Lung (tissue), 17 donors: ENCODE measurements at places on chromosomes 3 and 15. TPM values are rescaled to one million over a fixed set of nuclear protein-coding genes. Genes with fewer than 3 reads are reported as not detected.

Gene ISLR2
- 0.31 TPM for total RNA-seq

Gene P2RY12
- total RNA-seq = 3.0 TPM

Gene CELSR3
- total RNA-seq = 1.7 TPM

Gene ACKR2
- 5.5 TPM for total RNA-seq

Gene SCAMP5
- 4.8 TPM for total RNA-seq

Gene PIGZ
- 5.5 TPM for total RNA-seq

Gene DPPA2
- not detected for total RNA-seq

Gene GOLGA6L4
- total RNA-seq = 5.2 TPM

Gene CYP8B1
- total RNA-seq = not detected

Gene AADAC
- total RNA-seq = 9.2 TPM

Gene GLDN
- total RNA-seq = 75.8 TPM

Gene KBTBD12
- 0.86 TPM for total RNA-seq

Gene RASA2
- 27.4 TPM for total RNA-seq

Gene TRPM1
- not detected for total RNA-seq

Gene MINAR1
- 0.37 TPM for total RNA-seq

Gene PTX3
- 45.8 TPM for total RNA-seq

Gene MEIS2
- total RNA-seq = 47.5 TPM

Gene TERC
- total RNA-seq = 45.7 TPM

Gene RUBCN
- total RNA-seq = 19.7 TPM

Gene C3orf85
- total RNA-seq = not detected

Gene SOX2
- 16.4 TPM for total RNA-seq

Gene RBPMS2
- total RNA-seq = 3.9 TPM

Gene MRPL47
- total RNA-seq = 24.8 TPM

Gene STAC
- 3.1 TPM for total RNA-seq

Gene INKA1
- total RNA-seq = 6.1 TPM

Gene ARGFX
- not detected for total RNA-seq

Gene GRK7
- 0.06 TPM for total RNA-seq

Gene COPB2
- total RNA-seq = 136 TPM

Gene HGD
- total RNA-seq = 2.2 TPM

Gene GP5
- 1.1 TPM for total RNA-seq

Gene CNTN6
- 3.1 TPM for total RNA-seq

Gene RSL24D1
- 102 TPM for total RNA-seq

Gene CATSPER2
- 5.6 TPM for total RNA-seq

Gene SACM1L
- 53.3 TPM for total RNA-seq

Gene PTH1R
- total RNA-seq = 14.7 TPM

Gene PLA2G4E
- total RNA-seq = 1.7 TPM

Gene PATL2
- total RNA-seq = 3.0 TPM

Gene RETNLB
- not detected for total RNA-seq

Gene SUCLG2
- 51.3 TPM for total RNA-seq

Gene CIB2
- total RNA-seq = 9.8 TPM

Gene PLIN1
- 0.43 TPM for total RNA-seq

Gene GATM
- total RNA-seq = 12.2 TPM
